Hematopoietic multipotent progenitor cell treated with erythropoietin and hydrocortisone succinate and interleukin-3 and kit ligand, for 15 days (in vitro differentiated cells): ENCODE measurements at places on chromosomes 1 and 21.

DNA sequence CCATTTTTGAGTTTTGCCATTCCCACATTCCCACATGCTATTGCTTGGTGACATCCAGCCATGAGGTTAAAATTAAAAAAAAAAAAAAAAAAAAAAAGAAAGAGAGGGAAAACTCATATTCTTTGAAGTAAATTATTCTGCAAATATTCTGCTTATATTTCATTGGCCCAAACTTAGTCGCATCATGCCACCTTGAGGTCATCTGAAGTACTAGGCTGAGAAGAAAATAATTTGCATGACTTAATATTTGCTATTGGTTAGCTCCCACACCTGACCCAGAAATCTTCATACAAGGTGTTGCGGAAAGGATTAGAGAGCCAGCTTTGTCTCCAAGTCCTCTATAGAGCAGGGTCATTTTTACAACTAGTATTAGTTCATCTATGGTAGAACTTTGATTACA is 2206.0 kb downstream of the MRPL39 start:
- no peak for DNase-seq

GRCh38 chr1:151615711-151616504 is 4.1 kb downstream of the SNX27 start:
- DNase-seq, result no peak

GRCh38 chr1:40479156-40479555 is 2.1 kb downstream of the ZFP69 start:
- DNase-seq, result no peak

DNA sequence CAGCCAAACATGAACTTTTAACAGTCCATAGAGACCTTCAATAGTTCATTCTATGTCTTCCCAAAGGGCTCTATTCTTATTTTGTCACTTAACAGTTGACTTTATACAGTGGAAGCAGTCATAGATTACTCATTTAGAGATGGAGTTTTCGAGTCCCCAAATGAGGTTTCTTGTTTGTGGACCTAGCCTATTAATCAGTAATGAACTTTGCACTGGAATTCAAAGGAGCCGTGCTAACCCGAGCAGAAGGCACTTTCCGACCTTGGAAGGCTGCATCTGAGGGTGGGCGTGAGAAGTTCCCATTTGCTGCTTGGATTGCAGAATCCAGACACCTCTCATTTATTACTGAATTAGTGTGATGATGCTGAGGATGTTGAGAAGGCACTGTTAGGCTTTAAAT is 46.4 kb downstream of the TTC39A start:
- DNase-seq, result no peak

DNA sequence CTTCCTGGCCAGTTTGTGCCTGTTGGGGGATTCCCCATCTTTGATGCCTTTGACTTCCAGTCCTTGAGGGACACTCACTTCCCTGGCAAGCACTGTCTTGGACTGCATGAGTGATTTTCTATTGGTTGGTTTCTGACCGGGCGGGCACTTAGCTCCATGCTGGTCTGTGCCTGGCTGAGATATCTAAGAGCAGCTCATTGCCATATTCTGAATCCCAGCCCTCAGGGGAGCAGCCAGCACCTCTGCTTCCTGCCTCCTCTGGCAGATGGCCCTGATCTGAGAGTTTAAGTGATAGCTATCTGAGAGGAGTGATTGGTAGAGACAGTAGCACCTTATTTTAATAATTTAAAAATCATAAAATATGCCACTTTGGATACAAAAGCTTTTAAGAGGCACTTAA is 52.5 kb downstream of the DISC1 start:
- no peak for DNase-seq

GRCh38 chr21:35641271-35642016 is 418.9 kb downstream of the SETD4 start:
- no peak for DNase-seq

GRCh38 chr1:169127305-169127704 is 20.8 kb downstream of the ATP1B1 start:
- DNase-seq, result no peak

- no peak for DNase-seq
These were observed 78.8 kb upstream of the CD1D start for GRCh38 chr1:158101927-158102326.

DNA sequence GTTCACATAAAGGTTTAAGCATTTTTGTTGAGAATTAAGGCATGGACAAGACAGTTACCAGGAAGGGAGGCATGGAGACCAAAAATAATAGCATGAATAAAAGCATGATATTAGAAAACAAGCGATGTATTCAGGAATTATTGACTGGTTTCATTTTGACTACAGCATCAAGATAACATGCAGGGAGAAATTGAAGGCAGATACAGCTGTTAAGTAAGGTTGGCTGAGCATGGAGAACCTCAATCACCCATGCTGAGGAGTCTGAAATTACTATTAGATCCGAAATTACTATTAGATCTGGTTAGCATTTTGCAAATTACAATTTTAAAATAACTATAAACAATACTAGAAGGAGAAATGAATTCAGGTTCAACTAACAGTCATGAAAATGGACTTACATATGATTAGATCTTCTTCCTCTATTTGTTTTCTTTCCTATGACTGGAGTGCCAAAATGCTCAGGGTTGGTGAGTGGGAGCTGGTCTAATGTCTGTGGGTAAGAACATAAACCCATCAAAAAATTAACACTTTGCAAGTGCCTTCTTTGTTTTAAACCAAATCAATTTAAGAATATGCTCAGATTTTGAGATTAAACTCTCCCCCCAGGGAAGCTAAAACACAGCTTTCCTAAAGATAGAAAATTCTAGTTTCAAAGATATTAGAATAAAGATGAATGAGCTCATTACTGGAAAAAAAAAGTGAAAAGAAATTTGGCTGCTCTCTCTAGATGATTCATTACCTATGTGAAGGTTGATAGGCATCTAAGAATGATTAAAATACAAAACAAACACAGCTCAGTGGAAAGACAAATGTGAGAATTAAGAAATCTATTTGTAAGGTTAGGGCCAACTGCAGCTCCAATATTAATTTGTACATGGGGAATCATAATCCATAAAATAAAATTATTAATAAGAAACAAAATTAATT is 81.7 kb downstream of the ARID4B start:
- no peak for DNase-seq

DNA sequence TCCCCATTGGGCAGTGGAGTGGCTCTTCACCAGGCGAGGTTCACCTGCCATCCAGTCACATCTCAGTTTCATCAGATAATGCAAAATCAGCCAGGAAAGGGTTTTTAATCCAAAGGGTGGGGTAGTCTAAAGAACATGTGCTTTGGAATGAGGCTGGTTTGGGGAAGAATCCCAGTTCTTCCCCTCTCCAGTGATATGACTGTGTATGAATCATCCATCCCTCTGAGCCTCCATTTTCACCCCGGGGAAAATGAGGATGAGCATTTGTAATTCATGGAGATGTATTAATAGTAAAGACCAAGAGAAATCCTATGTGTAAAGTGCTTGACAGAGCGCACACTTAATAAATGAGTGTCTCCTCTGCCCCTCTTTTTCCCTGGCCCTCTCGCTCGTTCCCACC is 215.1 kb upstream of the FGGY start:
- DNase-seq, result no peak

DNA sequence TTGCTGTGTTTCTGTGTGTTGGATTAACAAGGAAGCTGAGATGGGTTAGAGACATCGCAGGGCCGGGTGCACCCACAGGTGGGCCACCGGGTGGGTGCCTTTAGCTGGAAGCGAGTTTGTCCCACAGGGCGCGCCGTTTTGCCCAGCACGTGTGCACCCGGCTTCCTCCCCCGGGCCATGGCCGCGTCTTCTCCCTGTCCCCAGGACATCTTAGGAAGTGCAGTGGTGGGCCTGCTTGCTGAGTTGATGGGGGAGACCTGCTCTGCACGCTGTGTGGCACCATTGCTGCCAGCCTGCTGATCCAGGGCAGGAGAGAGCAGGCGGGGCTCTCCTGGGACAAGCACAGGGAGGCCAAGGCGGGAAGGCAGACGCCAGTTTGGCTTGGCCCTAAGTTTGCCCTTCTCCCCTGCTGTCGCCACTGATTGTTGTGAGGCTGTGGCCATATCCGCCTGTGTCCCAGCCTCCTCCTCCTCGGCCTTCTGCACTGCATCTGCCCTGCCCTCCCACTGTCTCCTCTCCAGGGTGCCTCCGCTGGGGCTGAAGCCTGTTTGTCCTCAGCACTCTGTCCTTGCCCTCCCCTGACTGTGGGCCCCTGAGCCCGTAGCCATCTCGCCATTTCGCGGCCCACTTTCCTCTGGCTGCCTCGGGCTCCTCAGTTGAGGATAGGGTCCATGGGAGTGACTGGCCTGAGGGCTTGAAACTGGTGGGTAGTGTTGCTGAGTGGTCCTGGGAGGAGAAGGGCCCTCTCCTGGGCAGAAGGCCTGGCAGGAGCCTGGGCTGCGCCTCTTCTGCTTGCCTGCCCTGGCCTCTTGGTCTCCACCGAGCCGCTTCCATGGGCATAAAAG is 47.6 kb downstream of the PKNOX1 start:
- DNase-seq, result no peak

- DNase-seq, result no peak
These were observed 1161.8 kb downstream of the MRPL39 start for GRCh38 chr21:24445517-24445916.

- DNase-seq, result no peak
These were observed 9.7 kb downstream of the MAPKAPK2 start for GRCh38 chr1:206694171-206695124.

- DNase-seq, result no peak
These were observed 167.4 kb downstream of the HHAT start for GRCh38 chr1:210496063-210496462.

DNA sequence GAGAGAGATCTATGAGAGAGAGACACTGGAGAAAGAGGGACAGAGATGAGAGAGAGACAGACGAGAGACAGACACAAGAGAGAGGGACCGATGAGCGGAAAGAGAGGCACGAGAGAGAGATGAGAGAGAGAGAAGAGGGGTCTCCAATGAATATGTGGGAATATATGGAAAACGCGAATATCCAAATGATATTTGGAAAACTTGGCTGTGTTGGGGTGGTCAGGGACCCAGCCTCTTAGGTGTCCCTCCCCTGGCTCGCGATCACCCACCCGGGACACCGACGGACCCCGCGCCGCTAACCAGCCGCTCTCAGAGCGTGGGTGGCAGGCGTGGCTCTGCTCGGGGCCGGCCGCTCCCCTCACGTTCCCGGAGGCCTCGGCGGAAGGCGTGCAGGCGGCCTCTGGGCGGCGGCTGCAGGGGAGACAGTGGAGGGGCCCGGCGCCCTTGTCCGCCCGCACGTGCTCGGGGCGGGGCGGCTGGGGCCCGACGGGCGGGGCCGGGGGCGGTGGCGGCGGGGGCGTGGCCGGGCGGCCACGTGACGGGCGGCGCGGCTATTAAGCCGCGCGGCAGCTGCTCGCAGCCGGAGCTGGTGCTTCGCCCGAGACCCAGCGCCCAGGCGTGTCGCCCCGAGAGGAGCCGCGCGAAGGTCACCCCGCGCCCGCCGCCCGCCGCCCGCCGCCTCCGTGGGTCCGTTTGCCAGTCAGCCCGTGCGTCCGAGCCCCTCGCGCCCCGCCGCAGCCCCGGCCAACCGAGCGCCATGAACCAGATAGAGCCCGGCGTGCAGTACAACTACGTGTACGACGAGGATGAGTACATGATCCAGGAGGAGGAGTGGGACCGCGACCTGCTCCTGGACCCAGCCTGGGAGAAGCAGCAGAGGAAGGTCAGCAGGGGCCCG is at the start of gene ACTN2:
Gene ACTN2 (plus strand): TSS at position 583 of the 898 bp plus-strand sequence. CDS start 175 bp downstream, at position 758.
- peak; percentile 27 for DNase-seq
